ENCODE measurements at places on chromosomes 3 and 15.
A peak's percentile ranks its signal among the peaks of the same experiment; 100 is the strongest.

DNA sequence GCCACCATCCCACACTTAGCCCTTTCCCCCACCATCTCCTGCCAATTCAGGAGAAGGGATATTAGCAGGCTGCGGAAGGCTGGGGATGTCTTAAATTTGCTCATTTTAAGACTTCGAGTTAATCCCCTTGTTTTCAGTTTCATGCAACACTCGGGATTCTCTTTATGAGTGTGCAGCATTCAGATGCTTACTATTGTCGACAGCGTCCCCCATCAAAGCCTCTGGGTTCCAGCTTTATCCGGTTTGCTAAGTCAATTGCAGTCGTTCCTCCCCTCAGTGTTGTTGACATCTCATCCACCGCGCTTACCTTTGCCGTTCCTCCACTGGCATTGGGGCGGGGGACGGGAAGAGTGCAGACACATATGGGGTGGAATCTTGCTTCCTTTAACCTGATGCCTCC is 220.2 kb downstream of the VPS13C start:
- DNase-seq = no peak

DNA sequence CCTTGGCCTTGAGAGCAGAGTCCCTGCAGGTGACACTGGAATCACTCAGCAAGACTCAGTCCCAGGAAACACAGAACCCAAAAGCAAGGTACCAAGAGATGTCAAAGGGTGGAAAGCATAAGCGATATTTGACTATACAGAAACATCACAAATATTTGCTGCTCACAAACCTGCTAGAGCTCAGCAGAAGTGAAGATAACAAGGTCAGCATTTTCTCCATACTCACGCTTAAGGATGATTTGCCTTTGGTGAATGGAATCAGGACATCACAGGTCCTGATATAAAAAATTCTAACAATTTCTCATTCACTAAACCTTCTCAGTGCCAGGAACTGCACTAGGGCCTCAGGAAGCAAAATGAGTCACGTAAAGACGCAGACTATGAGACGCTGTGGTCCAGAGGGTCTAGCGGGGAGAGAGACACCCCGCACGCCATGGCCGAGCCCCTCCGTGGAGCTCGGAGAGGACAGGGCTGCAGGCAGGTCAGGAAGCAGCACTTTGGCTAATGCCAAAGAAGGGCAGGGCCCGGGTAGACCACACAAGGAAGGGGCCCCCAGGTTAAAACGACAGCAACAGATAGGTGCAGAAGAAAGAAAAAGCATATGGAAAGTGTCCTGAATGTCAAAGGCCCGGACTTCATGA is 10.7 kb downstream of the PCSK6 start:
- DNase-seq = no peak

GRCh38 chr3:14277557-14277956 is 98.9 kb downstream of the LSM3 start:
- DNase-seq = no peak

DNA sequence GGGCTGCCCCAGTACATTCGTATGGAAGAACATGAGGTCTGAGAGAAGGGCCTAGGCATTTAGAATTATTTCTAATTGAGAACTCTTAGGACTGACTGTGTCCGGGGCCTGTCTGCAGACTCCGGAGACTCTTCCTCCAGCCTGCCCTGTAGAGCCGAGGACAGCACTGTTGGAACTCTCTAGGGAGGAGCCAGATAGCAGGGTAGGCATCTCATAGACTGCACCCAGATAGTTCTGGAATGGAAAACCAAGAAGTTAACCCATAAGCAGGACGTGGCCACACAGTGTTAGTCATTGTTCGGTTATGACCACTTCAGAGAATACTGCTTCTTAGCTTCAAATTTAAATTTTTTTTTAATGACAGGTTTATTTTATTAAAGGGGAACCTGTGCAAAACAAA is 59.5 kb downstream of the SNRK start:
- DNase-seq = peak; percentile 44

Data from activated naive CD8-positive, alpha-beta T cell treated with anti-CD3 and anti-CD28 coated beads for 36 hours (primary cell).